SJCRH30 (cell line): ENCODE measurements at places on chromosomes 2 and 18. TPM values are rescaled to one million over a fixed set of nuclear protein-coding genes. Genes with fewer than 3 reads are reported as not detected.

DNA sequence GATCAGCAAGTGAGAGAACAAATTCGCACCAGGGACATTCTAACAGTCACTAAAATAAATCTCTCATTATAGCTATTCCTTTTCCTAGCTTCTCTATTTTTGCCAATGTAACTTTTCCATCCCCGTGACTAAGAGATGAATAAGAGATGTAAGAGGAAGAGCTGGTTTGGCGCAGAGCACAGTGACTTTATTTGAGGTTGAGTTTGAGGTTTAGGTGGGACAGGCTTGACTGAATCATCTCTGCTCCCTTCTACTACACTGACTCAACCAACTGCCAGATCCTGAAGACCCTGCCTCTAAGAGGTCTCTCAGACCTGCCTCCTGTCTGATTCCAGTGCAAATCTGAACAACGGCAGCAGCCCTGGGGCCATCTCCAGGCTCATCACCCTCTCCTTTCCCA lies 28.0 kb downstream of the RFX8 start:
- peaks cover 3% of the 10 kb centered on the region; the same call in 1 of the 2 replicates for H3K4me1 ChIP-seq
- DNase-seq, result no peak
- no peaks in the 10 kb centered on the region for H3K27me3 ChIP-seq
- H3K27ac ChIP-seq, result no peak overlapping the region

- H3K36me3 ChIP-seq, result no peaks in the 10 kb centered on the region
- DNase-seq, result no peak
- H3K27me3 ChIP-seq, result no peaks in the 10 kb centered on the region
- no peaks in the 10 kb centered on the region for H3K4me1 ChIP-seq
- no peak overlapping the region for H3K4me3 ChIP-seq
Observed at GRCh38 chr2:120620025-120620793, 115.5 kb upstream of the GLI2 start.

- no peaks in the 10 kb centered on the region for H3K4me1 ChIP-seq
- H3K36me3 ChIP-seq, result no peaks in the 10 kb centered on the region
- no peak overlapping the region for H3K4me3 ChIP-seq
- peaks cover 6% of the 10 kb centered on the region; the same call in 1 of the 2 replicates for H3K27me3 ChIP-seq
- DNase-seq, result peak; percentile 36
Observed at GRCh38 chr2:65177751-65178442, 48.0 kb upstream of the RAB1A start.

DNA sequence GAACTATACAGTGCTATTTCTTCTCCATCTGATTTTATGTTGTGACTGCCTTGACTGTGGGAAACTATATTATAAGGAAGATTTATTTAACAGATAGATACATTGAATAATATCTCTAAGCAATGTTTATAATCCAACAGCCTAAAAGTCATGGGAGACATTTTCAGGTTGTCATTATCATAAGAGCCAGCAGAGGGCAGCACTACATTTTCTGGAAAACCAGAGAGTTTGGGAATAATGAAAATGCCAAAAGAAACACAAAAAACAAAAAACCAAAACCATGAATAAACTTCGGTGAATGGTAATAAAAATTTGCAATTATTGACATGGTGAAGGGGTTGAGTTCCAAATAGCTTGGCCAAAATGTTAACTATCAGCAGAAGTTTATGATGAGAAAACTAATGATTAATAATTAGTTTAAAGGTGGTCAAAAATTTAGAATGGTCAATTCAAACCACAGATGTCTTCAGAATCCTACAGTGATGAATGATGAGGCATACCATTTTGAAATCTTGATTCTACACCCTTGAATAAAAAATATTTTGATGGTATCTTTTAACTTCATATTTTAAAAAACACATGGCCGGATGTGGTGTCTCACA lies 4.7 kb downstream of the EEF1B2 start:
- H3K36me3 ChIP-seq, result peaks cover 54% of the 10 kb centered on the region
- DNase-seq, result peak; percentile 71
- no peaks in the 10 kb centered on the region for H3K27me3 ChIP-seq
- peaks cover 14% of the 10 kb centered on the region for H3K4me1 ChIP-seq
- H3K27ac ChIP-seq, result no peak overlapping the region

- H3K36me3 ChIP-seq, result peaks cover 13% of the 10 kb centered on the region
- no peaks in the 10 kb centered on the region for H3K27me3 ChIP-seq
- no peak overlapping the region for H3K4me3 ChIP-seq
- no peaks in the 10 kb centered on the region for H3K4me1 ChIP-seq
- no peak for DNase-seq
Observed at GRCh38 chr2:168717790-168718502, 84.5 kb upstream of the NOSTRIN start.

DNA sequence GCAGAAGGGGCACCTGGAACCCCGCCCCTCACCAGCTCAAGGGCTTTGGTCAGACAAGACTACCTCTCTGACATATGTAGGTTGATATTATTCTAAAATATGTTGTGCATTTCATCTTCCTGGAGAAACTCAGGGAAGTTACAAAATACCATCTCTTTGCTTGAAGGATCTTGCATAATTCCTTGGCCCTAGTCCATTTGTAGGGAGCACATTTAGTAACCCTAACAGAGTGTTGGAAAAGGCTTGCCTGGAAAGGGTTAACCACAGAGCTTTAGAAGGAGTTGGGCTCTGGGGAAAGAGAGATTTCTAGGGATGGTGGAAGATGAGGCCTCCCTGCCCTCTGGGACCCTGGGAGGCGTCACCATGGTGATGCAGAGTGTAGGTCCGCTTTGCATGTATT lies 143.0 kb upstream of the SLC1A4 start:
- H3K27ac ChIP-seq, result no peak overlapping the region
- no peaks in the 10 kb centered on the region for H3K36me3 ChIP-seq
- no peaks in the 10 kb centered on the region; the same call in 1 of the 2 replicates for H3K27me3 ChIP-seq
- H3K4me3 ChIP-seq, result no peak overlapping the region

DNA sequence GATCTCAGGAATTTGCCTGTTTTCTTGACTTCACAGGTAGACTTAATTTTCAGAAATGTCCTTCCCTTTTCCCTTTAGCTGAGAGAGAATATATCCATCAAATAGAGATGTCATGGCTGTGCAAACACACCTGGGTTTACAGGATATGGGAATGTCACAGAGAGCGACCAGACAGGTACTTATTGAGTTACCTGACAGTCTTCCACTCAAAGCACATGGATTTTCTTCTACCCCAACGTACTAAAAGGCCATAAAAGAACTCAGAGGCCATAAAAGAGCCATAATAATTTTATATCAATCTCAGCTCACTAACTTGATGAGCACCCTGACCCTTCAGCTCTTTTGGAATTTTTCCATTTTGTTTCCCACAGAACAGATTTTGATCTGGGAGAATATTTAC lies 5.3 kb upstream of the DTNA start:
- H3K4me3 ChIP-seq, result no peak overlapping the region
- no peak for DNase-seq
- H3K27ac ChIP-seq, result no peak overlapping the region
- H3K27me3 ChIP-seq, result no peaks in the 10 kb centered on the region
- H3K36me3 ChIP-seq, result no peaks in the 10 kb centered on the region

DNA sequence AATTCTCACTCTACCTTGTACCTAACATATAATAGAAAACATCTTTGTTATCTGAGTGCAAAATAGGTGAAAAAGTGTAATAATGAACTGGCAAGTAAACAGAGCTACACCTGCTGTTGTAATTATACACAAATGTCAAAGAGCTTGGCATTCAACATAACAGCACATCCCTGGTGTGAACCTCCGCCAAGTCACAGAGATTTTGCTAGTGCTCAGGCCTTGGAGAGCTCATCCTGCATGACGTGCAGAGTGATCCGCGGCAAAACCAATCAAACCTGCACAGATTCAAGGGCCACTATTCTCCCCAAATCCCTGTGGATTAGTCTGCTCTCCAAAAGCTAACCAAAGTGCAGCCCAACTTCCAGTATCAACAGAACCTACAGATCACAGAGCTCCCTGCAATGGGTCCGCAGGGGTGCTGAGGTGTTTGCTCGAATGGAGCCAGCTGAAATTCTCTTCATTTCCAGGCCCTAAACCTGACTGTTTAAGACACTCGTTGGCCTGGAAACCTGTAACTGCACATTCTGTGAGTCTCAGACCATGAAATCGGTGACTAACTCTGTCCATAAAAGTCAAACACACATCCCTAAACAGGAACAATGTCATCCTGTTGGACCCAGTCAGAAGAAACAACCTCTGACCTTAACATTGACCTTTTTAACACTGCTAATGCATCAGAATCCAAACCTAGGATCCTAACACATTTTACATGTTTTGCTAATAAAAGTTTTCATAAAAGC lies 111.8 kb downstream of the EPB41L3 start:
- no peak overlapping the region for H3K4me3 ChIP-seq
- H3K27me3 ChIP-seq, result no peaks in the 10 kb centered on the region
- H3K4me1 ChIP-seq, result no peaks in the 10 kb centered on the region
- DNase-seq, result no peak
- no peaks in the 10 kb centered on the region for H3K36me3 ChIP-seq
- H3K27ac ChIP-seq, result no peak overlapping the region

DNA sequence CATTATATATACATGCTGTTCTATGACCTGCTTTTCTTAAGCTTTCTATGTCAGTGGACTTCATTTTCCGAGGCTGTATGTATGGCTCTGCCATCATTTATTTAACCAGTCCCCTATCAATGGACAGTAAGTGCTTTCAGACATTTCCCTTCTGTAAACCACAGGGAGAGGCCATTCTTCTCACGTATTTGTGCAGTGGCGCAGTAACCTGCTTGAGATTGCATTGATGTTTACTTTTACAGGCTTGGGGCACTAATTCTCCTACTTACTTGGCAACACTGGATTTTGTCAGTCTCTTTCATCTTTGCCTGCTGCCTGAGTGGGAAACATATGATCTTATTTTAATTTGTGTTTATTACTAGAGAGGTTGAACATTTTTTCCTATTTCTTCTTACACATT lies 52.1 kb downstream of the BOLA3 start:
- H3K27ac ChIP-seq, result no peak overlapping the region
- H3K36me3 ChIP-seq, result peaks cover 45% of the 10 kb centered on the region
- no peak overlapping the region for H3K4me3 ChIP-seq
- no peaks in the 10 kb centered on the region for H3K4me1 ChIP-seq

GRCh38 chr18:58540381-58540943 lies 88.4 kb downstream of the ALPK2 start:
- no peaks in the 10 kb centered on the region for H3K36me3 ChIP-seq
- H3K4me1 ChIP-seq, result peaks cover 3% of the 10 kb centered on the region
- DNase-seq, result no peak
- H3K4me3 ChIP-seq, result no peak overlapping the region

GRCh38 chr2:45942237-45942738 lies 290.8 kb downstream of the PRKCE start:
- H3K27me3 ChIP-seq, result no peaks in the 10 kb centered on the region
- peaks cover 19% of the 10 kb centered on the region for H3K4me1 ChIP-seq
- H3K36me3 ChIP-seq, result no peaks in the 10 kb centered on the region
- no peak overlapping the region for H3K27ac ChIP-seq
- DNase-seq, result no peak
- no peak overlapping the region for H3K4me3 ChIP-seq

DNA sequence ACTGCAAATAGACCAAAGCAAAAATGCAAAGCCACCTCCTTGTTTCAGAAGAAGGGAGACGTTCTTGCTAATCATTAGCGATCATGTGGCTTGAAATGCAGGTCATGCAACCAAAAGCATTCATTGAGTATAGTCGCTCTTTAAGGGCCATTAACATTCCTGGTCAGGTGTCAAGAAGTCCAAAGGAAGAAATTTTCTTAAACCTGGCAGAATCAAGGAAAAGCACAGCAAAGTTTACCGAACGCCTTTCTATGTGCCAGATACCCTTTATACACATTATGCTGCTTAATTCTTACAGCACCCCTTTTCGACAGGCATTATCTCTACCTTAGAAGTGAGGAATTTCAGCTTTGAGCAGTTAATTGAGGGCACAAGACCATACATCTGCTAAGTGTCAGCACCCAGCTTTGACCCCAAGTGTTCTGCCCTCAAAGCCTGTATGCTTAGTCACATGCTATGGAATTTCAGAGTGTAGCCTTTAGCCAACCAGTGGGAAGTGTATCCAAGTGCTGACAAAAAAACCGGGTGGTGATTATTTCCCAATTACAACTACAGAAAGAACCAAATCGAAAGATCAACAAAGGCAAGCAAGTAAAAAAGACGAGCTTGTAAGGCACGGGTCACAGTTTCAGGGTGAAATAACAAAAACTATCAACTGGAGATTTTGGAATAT lies 70.8 kb downstream of the EPHA4 start:
- H3K27ac ChIP-seq, result no peak overlapping the region
- H3K4me3 ChIP-seq, result no peak overlapping the region
- no peaks in the 10 kb centered on the region for H3K27me3 ChIP-seq
- 0 out of 2 replicates have a peak, but pooled peaks cover 4% of the 10 kb centered on the region for H3K4me1 ChIP-seq

- H3K4me3 ChIP-seq, result no peak overlapping the region
- DNase-seq, result no peak
- no peaks in the 10 kb centered on the region for H3K4me1 ChIP-seq
- no peaks in the 10 kb centered on the region for H3K27me3 ChIP-seq
Observed at GRCh38 chr18:70041459-70042050, 93.9 kb upstream of the CD226 start.

GRCh38 chr2:128379021-128380015 lies 60.6 kb upstream of the HS6ST1 start:
- no peaks in the 10 kb centered on the region for H3K36me3 ChIP-seq
- peaks cover 47% of the 10 kb centered on the region for H3K4me1 ChIP-seq
- no peaks in the 10 kb centered on the region for H3K27me3 ChIP-seq
- peak; percentile 44 for DNase-seq
- H3K27ac ChIP-seq, result peak overlapping the region; percentile 16; the same call in 1 of the 2 replicates

DNA sequence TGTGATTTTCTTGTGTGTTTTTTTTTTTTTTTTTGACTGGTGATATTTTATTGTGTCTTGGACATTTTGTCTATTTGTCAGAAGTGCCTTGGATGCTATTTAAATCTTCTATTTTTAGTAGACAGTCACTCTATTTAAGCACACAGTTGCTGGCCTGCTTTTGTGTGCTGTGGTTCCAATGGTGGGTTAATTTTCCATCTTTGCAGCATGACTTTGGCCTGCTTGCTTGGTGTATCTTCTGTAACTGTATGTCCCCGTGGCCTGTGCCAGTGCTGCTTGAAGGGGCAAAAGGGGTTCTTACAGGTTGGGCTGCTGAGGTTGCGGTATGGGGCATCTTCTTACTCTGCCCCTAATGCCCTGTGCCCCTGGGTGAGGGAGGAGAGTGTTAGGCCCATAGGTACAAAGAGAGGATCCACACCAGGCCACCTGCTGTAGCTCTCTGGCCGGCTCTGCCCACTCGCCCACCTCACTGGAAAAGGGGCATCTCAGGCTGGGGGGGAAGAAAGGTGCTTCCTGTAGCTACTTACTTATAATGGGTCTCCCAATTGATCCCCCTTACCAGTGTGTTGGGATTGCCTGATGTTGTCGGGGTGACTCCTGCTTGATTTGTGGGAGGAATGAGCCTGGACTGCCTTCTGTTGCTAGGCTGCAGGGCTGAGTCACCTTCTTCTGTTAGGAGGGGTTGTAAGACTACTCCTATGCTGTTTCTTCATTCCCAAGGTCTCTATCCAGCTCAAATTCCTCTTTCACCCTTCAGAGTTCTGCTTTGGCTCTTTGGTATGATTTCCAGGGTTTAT lies 490.0 kb upstream of the HS6ST1 start:
- H3K27me3 ChIP-seq, result no peaks in the 10 kb centered on the region
- no peak for DNase-seq
- no peaks in the 10 kb centered on the region for H3K4me1 ChIP-seq
- H3K27ac ChIP-seq, result no peak overlapping the region
- H3K36me3 ChIP-seq, result no peaks in the 10 kb centered on the region

GRCh38 chr2:150441784-150442183 lies 45.7 kb downstream of the RND3 start:
- H3K36me3 ChIP-seq, result no peaks in the 10 kb centered on the region
- H3K27ac ChIP-seq, result no peak overlapping the region
- H3K27me3 ChIP-seq, result no peaks in the 10 kb centered on the region
- no peaks in the 10 kb centered on the region; the same call in 1 of the 2 replicates for H3K4me1 ChIP-seq
- DNase-seq, result no peak

Gene THSD7B
- total RNA-seq, result 0.18 and 0.25 TPM in 2 replicates

Gene GKN2
- not detected in 2 replicates for total RNA-seq

Gene ALPP
- 0.08 TPM in 1 of 2 replicates, not detected in the other for total RNA-seq

Gene COL4A3
- 0.03 and 0.34 TPM in 2 replicates for total RNA-seq

Gene M1AP
- not detected in 2 replicates for total RNA-seq
